ENCODE measurements at places on chromosomes 12 and 14.

GRCh38 chr14:75751296-75751695 lies 90.2 kb downstream of the TTLL5 start:
- no peak for DNase-seq

- no peak for DNase-seq
These were observed 483.8 kb downstream of the NOVA1 start for GRCh38 chr14:26113911-26114640.

GRCh38 chr12:79886917-79887519 lies 47.9 kb downstream of the PPP1R12A start:
- DNase-seq, result no peak

- DNase-seq, result no peak
These were observed 409.5 kb downstream of the SLC6A15 start for GRCh38 chr12:84502907-84503787.

DNA sequence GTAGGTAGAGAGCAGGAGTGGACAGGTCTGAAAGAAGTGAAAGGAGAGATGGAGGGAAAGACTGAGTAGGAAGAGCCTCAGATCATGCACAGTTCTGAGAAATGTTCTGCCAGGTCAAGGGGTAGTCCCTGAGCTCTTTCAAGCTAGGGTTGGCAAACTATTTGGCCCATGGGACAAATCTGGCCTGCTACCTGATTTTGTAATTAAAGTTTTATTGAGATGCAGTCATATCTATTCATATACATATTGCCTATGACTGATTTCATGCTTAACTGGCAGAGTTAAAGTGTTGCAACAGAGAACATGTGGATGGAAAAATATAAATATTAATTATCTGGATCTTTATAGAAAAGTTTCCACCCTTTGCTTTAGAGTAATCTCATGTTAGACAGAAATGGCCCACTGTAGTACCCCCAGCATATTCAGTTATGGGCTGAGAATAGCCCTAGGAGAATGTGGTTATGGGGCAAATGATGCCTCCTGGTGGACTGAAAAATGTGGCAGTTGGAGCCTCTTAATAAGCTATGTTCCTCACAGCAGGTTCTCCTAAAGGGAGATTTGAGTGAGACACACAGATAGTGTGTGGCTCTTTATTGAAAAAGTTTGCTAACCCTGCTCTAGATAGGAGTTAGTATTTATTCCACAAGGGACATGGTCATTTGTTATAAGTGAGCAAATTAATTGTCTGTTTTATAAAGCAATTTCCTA lies 476.9 kb downstream of the LRIG3 start:
- no peak for DNase-seq

- no peak for DNase-seq
These were observed 559 bp upstream of the RFC5 start for GRCh38 chr12:118015944-118016343.

DNA sequence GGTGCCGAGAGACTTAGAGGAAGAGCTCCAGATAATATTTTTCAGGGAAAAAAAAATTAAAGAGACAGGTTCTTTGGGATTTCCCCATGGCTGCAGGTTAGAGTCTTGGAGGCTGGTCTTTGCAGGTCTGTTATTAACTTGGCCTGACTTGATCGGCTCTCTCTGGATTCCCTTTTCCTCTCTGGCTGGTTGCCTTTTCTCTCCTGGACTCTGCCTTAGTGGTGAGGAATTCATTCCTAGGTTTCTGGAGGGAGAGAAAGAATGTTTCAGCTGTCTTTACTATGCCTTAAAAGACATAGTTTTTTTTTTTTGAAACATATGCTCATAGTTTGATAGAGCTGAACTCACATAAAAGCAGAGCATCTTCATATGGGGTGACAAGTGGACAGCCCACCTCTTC lies 336.3 kb downstream of the BMP4 start:
- DNase-seq, result no peak

GRCh38 chr12:46267825-46268582 lies 839 bp downstream of the SLC38A1 start:
- DNase-seq, result no peak

DNA sequence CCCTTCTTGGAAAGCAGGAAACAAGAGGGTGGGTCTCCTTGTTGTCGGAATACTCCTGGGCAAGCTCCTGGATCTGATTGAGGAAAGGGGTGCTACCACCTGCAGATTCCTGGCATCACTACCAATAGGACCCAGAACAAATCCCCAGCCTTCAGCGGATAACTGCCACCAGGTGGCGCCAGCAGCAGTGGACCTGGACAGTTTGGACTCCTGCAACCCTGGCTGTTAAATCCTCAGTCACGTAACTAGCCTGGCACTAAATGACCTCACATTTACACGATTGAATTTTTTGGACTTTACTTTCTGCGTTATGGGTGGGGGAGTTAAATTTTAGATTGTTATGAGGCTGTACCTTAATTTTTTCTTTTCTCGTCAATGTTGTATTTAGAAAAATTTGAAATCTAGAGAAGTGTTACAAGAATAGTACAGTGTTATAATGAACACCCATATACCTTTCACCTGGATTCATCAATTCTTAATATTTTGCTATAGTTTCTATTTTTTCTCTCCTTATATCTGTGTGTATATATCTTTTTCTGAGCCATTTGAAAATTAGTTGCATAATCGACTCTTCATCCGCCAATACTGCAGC lies 95.6 kb downstream of the GAS2L3 start:
- no peak for DNase-seq

- DNase-seq, result no peak
These were observed 2.9 kb upstream of the LGR5 start for GRCh38 chr12:71436696-71437095.

- DNase-seq, result no peak
These were observed 32.7 kb downstream of the DEPDC4 start for GRCh38 chr12:100234166-100234565.

GRCh38 chr14:77746064-77746702 lies 14.8 kb downstream of the SNW1 start:
- no peak for DNase-seq

DNA sequence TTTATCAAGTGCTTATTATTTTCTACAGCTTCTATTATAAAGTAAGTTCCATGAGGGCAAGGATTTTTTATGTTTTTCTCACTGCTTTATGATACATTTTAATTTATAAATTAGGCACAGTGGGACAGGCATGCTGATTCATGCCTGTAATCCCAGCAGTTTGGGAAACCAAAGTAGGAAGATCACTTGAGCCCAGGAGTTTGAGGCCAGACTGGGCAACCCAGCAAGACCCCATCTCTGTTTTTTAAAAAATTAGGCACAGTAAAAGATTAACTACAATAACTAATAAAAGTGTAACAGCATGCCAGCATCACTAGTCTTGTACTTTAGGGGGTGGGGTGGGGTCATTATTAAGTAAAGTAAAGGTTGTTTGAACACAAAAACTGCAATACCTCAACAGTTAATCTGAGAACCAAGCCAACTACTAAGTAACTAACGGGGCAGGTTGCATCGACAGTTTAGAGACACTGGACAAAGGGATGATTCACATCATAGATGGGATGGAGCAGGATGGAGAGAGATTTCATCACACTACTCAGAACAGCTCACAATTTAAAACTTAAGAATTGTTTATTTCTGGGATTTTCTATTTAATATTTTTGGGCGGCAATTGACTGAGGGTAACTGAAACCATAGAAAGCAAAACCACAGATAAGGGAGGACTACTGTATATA lies 119.5 kb downstream of the PLEKHA5 start:
- no peak for DNase-seq

DNA sequence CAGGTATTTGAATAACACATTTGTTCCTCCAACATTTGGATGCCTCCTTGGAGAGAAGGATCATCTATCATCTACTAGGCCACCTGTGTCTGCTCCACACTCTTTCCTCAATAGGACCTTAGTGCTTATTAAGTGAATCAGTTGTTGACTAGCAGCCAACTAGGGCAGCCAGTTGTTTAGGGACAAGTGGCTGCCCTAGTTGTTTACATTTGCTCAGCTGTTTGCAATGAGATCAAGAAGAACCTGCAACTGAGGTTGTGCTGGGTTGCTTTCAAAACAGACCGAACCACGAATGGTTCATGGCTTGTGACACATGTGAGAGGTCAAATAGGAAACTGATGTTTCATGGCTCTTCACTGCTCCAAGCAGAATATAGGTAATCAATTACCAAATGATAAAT lies 53.8 kb downstream of the TMCC3 start:
- DNase-seq, result no peak

DNA sequence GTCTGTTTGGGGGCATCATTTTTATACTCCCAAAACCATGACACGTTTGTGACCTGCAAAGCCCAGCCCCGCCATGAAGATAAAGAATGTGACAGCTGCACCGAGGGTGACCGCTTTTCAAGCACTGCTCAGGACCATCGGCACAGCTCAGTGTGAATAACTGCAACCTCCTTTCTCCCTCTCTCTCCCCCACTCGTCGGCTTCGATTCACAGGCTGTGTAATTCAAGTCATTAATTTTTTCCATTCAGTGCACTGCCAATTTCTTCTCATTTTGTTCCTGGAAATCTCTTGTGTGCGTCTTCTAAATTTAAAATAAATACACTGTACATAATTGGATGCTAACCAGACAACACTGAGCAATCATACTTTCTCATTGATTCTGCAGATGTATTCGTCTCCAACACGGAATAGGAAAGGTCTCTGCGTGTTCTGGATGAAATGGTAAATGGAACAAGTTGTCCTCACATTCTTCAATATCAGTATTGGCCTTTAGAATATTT lies 260.8 kb downstream of the TTC8 start:
- no peak for DNase-seq

DNA sequence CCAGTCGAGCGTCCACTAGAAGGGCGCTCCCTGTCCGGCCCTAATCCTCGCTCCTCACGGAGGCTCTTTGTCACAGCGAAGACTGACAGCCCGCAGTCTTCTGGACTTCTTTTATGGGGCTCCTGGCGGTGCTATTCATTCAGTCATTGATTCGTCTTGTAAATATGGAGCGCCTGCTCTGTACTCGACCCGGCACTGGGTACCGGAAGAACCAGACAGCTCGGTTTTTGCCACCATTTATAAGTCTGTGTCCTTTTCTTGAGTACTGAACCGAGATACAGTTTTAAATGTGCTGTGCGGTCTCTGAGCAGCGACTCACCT lies 570 bp downstream of the DMAC2L start:
- DNase-seq, result no peak

DNA sequence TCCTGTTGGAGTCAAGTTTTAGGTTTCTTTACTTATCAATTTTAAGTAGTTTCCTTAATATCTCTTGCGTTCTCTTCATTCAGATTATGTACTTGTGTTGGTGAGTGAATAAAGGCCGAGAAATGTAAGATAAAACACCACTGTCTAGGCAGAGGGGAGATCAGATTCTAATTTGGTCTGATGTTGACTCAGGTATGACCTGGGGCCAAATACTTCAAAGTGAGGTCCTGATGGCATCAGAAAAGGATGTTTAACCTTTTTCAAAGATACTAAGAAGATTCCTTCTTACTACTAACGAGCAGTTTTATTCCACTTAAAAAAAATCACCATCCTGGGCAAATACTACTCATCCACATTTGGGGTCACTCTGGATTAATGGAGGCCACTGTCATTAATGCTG lies 26.9 kb downstream of the APPL2 start:
- DNase-seq, result no peak

- no peak for DNase-seq
These were observed 76.7 kb downstream of the TMEM121 start for GRCh38 chr14:105602799-105603793.

DNA sequence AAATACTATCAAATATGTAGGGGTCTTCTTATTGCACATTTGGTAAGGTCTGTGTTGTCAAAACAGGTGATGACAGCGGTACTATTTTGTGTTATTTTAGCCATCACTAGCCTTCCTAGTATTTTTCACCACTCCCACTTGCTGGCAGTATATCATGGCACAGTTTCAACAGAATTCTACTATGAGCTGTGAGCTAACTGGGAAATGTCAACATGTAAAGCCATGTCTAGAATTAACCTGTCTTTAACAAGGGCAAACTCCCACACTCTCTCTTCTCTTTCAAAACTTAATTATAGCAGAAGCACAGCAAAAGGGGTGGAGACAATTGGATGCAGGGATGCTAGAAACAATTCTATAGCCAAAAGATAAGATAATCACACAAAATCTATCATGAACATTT lies 253.4 kb downstream of the PAX9 start:
- DNase-seq, result no peak

- DNase-seq, result no peak
These were observed 38.4 kb downstream of the WASHC3 start for GRCh38 chr12:102023343-102023930.

GRCh38 chr14:28120391-28120790 lies 646.2 kb upstream of the FOXG1 start:
- DNase-seq, result no peak

DNA sequence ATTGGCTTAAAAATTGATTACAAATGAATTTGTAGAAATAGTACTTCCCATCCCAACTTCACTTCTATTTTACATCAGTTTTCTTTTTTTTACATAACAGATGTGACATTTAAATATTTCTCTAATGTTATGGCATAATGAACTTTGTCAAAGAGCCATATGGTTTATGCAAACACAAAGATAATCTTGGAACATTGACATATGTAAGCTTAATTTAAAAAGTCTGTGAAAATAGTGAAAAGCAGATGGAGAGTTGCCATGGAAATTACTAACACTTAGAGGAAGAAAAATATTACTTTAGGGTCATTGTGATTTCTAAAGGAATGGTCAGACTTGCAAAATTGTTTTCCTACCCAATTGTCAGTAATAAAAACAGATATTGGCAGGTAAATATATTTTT lies 232.4 kb downstream of the AEBP2 start:
- no peak for DNase-seq

GRCh38 chr12:76124456-76124855 lies 40.0 kb upstream of the NAP1L1 start:
- DNase-seq, result no peak

DNA sequence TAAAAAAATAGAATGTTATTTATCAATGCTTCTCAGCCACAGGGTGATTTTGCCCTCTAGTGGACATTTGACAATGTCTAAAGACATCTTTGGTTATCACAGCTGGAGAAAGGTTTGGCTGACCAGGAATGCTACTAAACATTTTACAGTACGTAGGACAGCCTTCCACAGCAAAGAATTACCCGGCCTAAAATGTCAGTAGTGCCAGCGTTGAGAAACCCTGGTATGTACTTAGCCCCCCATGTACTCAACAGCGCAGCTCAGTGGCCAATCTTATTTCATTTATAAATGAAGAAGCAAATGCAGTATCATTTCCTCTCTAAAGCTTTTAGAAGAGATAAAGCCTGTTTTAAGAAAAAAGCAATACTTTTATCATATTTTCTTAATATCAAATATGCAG lies 5.8 kb downstream of the MARK3 start:
- DNase-seq, result no peak

GRCh38 chr12:19404242-19404880 lies 34.9 kb upstream of the AEBP2 start:
- no peak for DNase-seq

- DNase-seq, result no peak
These were observed 123.0 kb downstream of the FSCB start for GRCh38 chr14:44384093-44384492.

All from thoracic aorta (tissue), 2 donors.